ENCODE measurements at places on chromosomes 16 and 17. TPM values are rescaled to one million over a fixed set of nuclear protein-coding genes. Genes with fewer than 3 reads are reported as not detected.

DNA sequence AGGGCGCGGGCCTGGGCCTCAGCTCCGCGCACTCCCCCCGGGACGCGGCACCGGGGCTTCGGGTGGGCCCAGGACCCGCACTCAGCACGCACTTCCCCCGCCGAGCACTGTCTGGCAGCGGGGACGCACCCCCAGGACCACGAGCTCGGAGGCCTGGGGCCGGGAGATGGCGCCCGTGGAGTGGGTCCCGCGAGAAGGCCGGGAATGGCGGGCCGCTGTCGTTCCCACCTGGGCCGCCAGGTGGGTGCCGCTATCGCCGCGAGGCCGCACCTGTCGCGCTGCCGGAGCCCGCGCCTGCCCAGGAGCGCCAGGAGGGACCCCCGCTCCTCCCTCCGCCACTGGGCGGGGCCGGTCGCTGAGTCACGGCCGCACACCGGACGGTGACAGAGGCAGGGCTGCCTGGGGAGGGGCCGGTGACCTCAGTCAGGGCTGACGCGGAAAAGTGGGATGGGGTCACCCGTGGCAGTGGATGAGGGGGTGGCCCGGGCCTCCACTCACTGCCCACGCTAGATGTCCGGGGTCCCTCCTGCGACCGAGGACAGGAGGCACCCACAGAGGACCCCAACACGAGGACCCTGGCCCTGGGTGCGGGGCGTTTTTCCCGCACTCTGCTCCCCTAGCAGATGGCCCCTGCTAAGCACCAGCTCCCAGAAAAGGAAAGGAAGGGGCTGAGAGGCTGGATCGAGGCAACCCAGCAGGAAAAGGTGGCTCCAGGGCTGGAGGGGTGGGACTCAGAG lies 6.9 kb upstream of the ACTG1 start:
- H3K27ac ChIP-seq = peak overlapping the region; percentile 43
- H3K4me1 ChIP-seq = peaks cover 26% of the 10 kb centered on the region
- H3K4me3 ChIP-seq = peak overlapping the region; percentile 68
- peaks cover 10% of the 10 kb centered on the region for H3K27me3 ChIP-seq

GRCh38 chr17:64020056-64020766 lies at the start of gene ICAM2:
Gene ICAM2 (minus strand): TSS chr17:64020633. CDS start chr17:64006691, 13,942 bp downstream.
- H3K4me1 ChIP-seq = peaks cover 9% of the 10 kb centered on the region
- peak; percentile 44 for DNase-seq
- H3K36me3 ChIP-seq = no peaks in the 10 kb centered on the region

- no peak for DNase-seq
- H3K27ac ChIP-seq = no peak overlapping the region
- no peak overlapping the region for H3K4me3 ChIP-seq
- no peaks in the 10 kb centered on the region for H3K36me3 ChIP-seq
Observed at GRCh38 chr16:86242244-86243122, 267.8 kb upstream of the FOXF1 start.

- H3K27ac ChIP-seq = peak overlapping the region; percentile 66
- H3K4me1 ChIP-seq = peaks cover 12% of the 10 kb centered on the region
- peaks cover 5% of the 10 kb centered on the region for H3K36me3 ChIP-seq
- no peak for DNase-seq
- peak overlapping the region; percentile 39 for H3K4me3 ChIP-seq
Observed at GRCh38 chr17:1025733-1026598, 29.0 kb downstream of the TIMM22 start.

DNA sequence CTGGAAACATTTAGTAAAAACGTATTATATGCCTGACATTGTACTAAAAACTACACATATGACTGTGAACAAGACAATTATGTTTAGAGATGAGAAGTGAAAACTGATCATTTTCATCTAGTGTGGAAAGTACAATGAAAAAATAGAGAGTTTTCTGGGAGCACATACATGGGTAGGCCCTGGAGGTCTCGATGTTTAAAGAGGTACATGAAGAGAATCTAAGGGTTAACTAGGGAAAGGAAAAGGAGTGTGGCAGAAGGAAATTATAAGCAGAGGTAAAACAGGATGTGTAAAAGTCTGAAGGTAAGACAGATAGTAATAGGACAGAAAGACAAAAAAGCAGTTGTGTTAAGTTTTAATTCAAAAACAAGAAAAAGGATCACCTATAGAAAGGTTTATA lies 113.7 kb downstream of the USP32 start:
- no peak overlapping the region for H3K4me3 ChIP-seq
- H3K27me3 ChIP-seq = no peaks in the 10 kb centered on the region
- no peaks in the 10 kb centered on the region for H3K36me3 ChIP-seq
- no peak for DNase-seq

DNA sequence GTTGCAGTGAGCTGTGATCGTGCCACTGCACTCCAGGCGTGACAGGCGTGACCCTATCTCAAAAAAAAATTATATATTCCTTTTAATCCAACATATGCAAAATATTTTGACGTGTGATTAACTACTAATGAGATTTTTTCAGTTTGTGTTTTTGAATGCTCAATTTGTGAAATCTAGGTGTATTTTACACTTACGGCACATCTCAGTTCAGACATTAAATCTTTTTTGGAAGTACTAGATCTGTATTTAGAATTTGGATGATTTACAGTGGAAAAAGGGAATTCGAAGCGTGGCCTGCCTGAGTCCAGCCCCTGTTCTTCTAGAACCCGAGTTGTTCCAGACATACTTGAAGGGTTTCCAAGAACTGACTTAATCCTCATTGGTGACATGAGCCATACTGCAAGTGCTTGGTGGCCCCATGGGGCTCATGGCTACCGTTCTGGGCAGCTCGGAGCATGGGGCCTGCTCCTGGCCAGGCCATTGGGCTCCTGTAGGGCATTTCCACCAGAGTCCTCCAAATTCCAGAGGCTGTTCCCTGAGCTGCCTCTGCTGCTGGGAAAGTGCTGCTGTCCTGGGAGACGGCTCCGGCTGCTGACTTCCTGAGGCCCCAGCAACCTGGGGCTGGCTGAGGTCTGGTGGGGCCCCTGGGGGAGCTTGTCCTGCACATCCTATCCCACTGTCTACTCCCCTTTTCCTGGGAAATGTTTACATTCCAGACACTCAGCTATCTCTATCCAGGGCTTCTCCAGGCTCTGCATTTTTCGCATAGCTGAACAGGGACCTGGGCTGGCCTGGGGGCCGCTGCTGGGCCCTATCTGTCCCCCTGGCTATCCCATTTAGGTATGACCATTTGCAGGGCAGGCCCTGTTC lies 27.2 kb downstream of the LLGL2 start:
- H3K4me3 ChIP-seq = no peak overlapping the region
- peaks cover 18% of the 10 kb centered on the region for H3K4me1 ChIP-seq
- peak overlapping the region; percentile 73 for H3K27ac ChIP-seq
- no peak for DNase-seq
- no peaks in the 10 kb centered on the region for H3K36me3 ChIP-seq

Gene NOL3
- 17.5 TPM for total RNA-seq

Gene PLXDC1
- total RNA-seq = 1.7 TPM

Gene SDR42E2
- total RNA-seq = not detected

Gene OTOA
- 0.17 TPM for total RNA-seq
